ENCODE measurements at places on chromosomes 6 and 20.

DNA sequence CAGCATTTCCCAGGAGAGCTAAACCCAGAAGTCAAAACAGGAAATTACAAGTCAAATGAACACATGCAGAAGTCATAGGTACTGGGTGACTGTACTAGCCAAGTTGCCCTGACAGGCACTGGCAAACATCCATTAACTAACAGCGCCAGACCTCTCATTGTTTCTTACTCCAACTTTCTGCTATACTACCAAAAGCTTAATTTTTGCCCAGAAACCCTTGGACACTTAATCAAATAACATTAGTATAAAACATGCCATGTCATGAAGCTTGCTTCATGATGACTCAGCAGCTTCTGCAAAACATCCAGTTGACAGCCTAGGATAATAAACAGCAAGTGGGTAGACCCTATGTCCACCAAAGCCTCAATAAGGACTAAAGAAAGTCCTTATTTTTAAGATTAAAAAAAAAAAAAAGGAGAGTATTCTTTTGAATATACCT lies 3.5 kb downstream of the NUP153 start:
- peak; percentile 20 for DNase-seq

DNA sequence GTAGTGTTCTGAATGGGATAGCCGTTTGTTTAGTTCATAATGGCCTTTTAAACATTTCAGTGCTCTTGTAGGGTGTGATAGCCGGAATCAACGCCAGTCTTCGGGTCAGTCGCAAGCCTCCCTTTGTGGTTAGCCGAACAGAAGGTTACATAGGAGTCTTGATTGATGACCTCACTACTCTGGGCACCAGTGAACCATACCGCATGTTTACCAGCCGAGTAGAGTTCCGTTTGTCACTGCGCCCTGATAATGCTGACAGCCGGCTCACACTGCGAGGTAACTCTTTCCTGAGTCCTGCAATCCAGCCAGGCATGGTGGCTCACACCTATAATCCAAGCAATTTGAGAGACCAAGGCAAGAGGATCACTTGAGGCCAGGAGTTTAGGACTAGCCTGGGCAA lies 20.4 kb downstream of the MTO1 start:
- DNase-seq, result no peak

- DNase-seq, result no peak
Measured at GRCh38 chr6:143271024-143271423, 179.5 kb downstream of the ADAT2 start.

DNA sequence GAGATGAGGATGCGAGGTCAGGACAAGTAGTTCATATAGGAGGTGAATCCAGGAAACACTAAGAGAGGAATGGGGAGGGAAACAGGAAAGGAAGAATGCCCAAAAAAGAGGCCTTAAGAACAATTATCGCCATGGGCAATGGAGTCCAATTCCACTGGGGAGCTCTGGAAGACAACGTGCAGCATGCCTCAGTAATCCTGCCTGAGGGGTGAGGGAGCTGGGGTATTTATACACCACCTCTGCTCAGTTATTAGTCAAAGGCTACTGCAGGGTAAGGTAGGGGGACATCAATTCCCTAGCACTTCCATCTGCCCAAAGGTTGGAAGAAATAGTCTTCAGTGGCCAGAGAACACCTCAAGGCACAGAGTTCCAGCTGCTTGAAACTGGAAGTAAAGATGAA lies 96.4 kb downstream of the ZNF217 start:
- no peak for DNase-seq

DNA sequence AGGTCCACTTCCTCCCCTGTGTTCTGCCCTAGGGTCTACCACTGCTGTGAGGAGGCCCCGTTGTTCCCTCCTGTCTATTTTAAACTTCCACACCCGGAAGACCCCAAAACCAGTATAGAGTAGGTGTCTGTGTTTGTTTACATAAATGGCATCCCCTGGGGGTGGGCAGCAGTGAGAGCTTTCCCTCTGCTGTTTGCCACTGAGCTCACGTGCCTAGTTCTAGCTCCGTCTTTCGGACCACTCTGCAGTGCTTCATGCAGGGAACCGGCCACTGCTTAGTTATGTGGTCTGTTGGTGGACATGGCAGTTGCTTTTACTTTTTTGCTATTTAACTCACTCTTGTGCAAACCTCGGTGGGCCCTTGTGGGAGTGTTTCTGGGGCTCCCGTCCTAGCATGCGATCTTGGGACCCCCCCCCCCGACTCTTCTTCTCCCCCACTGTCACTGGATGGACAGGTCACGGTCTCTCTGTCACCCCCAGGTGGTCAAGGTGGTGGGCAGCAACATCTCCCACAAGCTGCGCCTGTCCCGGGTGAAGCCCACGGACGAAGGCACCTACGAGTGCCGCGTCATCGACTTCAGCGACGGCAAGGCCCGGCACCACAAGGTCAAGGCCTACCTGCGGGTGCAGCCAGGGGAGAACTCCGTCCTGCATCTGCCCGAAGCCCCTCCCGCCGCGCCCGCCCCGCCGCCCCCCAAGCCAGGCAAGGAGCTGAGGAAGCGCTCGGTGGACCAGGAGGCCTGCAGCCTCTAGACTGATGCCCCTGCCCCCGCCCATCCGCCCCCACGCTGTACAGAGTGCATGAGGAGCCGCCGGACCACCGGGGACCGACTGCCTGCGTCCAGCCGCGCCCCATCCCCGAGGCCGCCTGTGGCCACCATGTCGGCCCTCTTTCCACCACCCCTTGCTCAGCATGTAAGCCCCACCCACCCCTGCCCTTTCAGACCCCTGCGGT lies 40.9 kb downstream of the VSTM2L start:
- DNase-seq, result no peak

DNA sequence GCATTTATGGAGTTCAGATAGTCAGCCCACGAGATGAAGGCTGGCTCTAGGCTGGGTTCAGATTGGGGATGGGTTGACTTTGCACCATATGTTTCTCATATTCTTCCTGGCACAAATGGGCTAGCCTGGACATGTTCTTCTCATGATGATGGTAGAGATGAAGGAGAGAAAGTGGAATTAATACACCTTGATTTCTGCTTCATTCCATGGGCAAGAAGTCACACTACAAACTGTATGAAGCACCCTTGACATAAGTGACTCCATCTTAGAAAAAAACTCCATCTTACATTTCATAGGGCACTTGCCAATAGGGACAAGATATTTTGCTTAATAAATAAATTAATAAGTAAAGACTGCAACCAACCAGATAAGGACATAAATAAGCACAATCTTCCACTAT lies 12.0 kb upstream of the CD83 start:
- no peak for DNase-seq

DNA sequence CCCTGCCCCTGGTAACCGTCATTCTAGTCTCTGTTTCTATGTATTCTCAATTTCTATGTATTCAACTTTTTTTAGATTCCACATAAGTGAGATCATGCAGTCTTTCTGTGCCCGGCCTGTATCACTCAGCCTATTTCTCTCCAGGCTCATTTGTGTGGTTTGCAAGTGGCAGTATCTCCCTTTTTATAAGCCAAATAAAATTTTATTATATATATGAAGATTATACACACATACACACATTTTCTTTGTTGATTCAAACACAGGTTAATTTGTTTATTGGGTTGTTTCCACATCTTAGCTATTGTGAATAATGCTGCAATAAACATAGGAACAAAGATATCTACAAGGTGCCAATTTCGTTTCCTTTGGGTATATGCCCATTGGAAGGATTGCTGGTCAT lies 571.7 kb downstream of the DHX35 start:
- DNase-seq, result no peak

- DNase-seq, result no peak
Measured at GRCh38 chr6:42627674-42628073, 63.8 kb downstream of the UBR2 start.

DNA sequence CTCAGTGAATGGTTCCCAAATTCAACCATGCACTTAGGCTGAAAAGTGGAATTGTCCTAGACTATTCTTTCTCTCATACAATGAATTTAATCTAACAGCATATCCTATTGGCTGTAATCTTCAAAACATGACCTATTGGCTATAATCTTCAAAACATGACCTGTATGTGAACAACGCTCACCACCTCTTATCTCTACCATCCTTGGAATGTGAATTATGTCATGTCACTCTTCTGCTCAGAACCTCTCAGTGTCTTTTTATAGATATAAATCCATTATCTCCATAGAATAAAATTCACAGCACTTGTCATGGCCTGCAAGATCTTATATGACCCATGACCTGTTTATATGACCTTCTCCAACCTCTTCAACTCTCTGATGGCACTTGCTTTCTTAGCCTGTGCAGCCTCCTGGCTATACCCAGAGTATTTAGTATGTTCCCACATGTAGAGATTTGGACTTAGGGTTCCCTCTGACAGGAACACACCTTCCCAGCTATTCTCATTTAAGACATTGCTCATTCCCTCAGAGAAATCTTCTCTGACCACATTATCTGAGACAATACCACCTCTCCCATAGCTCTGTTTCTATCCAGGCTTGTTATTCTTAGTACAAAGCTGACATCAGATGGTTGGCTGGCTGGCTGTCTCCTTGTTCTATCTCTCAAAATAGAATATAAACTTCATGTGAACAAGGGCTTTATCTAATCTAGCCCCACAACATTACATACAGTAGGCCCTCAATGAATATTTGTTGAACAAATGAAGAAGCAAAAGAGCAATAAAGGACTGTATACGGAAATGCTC lies 275.0 kb upstream of the PREP start:
- no peak for DNase-seq

GRCh38 chr20:45792317-45793118 lies 764 bp downstream of the DNTTIP1 start:
- DNase-seq, result no peak

DNA sequence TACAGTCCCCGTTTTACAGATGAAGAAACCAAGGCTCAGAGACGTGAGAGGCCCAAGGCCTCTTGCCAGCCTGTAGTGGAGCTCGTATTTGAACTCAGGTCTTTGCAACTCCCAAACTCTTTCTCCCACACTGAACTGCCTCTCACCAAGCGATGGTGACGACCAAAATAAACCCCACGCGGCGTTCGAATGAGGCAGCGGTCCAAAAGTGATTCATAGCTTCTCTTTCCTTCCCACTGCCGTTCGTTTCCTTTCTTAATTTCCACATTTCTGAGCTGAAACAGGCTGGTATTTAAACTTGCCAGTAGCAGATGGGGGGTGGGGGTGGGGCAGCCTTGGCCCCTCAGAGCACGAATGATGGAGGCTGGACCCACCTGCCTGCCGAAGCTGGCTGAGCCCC lies 252.9 kb upstream of the KCNG1 start:
- no peak for DNase-seq

DNA sequence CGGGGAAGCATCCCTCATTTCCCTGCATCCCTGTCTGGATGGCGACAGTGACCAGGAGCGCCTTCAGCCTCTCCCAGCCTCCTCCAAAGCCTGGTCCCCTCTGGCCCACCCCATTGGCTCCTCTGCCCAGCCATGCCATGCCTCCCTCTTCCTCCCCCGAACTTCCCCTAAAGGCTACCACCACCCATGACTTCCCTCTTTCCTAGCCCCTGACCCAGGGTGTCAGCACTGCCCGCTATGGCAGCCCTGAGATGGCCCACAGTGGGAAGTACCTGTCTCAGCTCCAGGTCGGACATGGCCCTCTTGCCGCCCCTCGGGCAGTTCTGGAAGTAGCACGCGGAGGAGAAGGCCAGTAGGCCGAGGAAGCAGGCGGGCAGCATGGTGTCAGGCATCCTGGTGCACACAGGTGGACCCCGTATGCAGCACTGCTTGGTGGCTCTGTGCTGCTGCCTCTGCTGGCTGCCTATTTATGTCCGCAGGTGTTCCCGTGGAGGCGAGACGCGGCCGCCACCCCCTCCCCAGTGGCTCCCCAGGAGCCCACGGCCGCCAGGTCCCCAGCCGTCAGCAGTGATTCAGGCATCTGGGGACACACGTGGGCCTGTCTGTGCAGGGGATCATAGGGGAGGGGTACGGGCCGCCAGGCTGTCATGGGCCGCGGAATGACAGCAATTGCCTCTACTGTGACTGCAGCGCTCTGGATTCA lies at the start of gene AVP:
Gene AVP (minus strand): TSS at position 442 of the 703 bp plus-strand sequence. CDS start 50 bp downstream, at position 392.
- no peak for DNase-seq

DNA sequence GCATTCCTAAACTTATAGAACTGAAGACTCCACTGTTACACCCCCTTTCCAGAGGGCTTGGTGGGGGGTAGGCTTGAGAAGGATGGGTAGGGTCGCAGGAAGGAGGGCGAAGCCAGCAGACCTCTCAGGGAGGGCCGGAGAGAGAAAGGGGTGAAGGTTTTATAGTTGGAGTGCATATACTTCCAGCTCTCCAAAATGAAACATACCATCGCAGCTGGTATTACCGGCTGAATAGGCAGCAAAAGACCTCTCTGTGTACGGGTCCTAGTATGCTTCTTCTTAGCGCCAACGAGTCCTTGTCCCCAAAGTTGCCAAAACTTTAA lies 1.0 kb upstream of the VGLL2 start:
- DNase-seq, result no peak

- DNase-seq, result peak; percentile 36
Measured at GRCh38 chr20:9978397-9979004, 56.3 kb upstream of the ANKEF1 start.

- no peak for DNase-seq
Measured at GRCh38 chr6:125057392-125058246, 95.4 kb downstream of the RNF217 start.

DNA sequence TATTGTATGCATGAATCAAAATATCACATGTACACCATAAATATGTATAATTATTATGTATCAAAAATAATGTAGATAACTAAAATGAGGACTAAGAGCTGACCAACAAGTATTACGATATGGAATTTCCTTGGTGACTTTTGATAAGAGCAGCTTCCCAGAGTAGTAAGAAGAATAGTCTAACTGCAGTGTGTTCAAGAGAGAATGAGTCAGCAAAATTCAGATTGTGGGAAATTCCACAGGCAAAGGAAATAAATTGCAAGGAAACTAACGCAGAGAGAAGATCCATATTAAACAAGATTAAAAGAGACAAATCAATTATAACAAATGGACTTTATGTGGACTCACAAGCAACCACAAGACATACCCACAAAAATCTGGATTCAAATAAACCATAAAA lies 26.4 kb downstream of the FRK start:
- DNase-seq, result no peak

DNA sequence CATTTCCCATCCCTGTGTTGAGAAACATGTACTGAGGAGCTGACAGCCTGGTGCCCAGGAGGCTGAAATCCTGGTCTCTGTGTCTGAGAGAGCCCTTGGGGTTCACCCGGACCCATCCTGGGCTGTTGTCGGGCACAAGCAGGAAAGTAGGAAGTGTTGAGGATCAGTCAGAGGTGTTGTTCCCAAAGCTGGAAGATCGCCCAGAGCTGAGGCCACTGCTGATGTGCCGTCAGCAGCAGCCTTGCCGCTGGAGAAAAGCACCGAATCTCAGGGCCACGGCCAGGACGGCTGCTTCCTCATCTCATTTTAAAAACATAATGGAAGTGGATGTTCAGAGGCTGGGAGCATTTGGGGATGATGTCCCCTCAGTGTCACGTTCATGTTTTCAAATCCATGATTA lies 218.5 kb downstream of the UST start:
- DNase-seq, result no peak

DNA sequence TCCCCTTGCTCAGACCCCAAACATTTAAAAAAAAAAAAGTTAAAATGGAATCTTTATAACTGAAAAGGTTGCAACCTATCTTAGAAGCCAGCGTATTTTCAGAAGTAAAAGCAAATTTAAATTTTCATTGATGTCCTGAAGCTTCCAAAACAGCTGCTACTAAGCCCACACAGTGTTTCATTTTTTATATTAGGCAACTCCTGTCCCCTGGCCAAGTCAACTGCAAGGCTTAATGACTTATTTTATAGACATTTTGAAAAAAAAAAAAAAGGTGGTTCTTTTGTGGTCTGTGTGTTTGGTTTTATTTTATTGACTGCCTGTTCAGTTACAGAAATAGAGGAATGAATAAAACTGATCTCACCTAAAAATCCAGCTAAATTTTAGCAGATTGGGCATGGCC lies 13.0 kb downstream of the CFAP61 start:
- no peak for DNase-seq

- DNase-seq, result no peak
Measured at GRCh38 chr20:18515973-18516372, 8.2 kb downstream of the SEC23B start.

All from GDM1 (cell line).